MM.1S (cell line): ENCODE measurements at places on chromosomes 5 and 9.

DNA sequence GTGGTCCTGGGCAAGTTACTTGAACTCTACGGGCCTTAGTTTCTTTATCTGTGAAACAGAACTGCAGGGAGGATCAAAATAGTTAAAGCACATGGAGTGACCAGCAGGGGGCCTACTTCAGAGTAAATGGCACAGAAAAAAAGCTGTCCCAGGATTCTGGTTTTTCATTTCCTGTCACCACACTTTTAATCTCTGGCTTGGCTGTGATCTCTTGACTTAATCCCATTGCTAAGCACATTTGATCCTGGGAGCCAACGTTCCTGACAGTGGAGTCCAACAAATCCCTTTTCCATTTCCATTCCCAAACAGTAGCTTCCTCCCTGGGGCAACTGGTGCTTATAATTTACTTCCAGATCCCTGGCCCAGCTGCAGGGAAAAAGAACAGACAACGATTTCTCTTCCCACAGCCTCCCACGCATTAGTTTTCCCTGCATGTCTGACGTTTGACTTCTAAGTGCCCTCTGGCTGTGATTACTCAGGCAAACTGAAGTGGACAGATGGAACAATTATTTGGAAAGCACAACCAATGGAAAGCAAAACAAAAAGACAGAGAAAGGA lies 136.5 kb upstream of the STK32A start:
- peak; percentile 49 for DNase-seq

DNA sequence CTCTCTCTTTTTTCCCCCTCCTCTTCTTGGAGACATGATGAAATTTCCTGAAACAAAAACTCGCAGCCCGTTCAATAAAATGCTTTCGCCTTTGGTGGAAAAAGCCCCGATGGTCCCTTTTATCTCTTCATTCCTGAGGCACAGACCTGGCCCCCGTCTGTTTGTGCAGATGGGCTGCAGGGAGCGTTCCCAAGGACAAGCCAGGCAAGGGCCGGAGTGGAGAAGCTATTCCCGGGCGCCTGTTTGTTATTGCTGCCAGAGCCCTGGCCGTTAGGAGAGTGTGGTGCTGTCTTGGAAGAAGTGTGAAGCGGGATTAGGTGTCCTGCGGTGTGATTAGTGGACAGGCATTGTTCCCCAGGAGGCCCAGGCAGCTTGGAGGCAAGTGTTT lies 71.9 kb downstream of the SMIM23 start:
- no peak for DNase-seq

- DNase-seq, result no peak
These were observed 159.8 kb upstream of the KLF9 start for GRCh38 chr9:70574151-70574837.

DNA sequence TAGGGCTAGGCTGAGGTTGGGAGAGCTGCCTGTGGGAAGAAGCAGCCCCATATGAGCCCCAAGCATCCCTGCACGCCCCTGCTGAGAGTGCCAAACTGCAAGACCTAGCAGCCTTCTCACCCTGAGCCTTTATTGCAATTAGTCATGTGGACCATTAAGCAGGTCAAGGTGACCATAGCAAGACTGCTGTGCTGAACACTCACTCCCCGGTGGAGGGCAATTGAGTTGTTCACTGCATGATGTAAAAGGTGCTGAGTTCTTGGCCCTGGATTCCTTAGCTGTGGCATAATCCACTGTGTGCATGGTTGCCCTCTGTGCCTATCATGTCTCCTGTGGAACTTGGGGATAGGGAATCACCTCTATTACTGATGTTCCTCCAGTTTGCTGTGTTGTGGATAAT lies 131.1 kb downstream of the FOXD1 start:
- no peak for DNase-seq
